ENCODE measurements at places on chromosomes 13 and 19. TPM values are rescaled to one million over a fixed set of nuclear protein-coding genes. Genes with fewer than 3 reads are reported as not detected.

Gene ANKLE1
- total RNA-seq = 1.0 TPM

Gene ZNF442
- 4.5 TPM for total RNA-seq

Gene WASF3
- 27.1 TPM for total RNA-seq

Gene PODNL1
- 4.3 TPM for total RNA-seq

Gene FXYD3
- 0.49 TPM for total RNA-seq

Gene SACS
- 35.8 TPM for total RNA-seq

Gene ARL11
- total RNA-seq = 1.1 TPM

Gene PSG1
- total RNA-seq = not detected

Gene U2AF2
- total RNA-seq = 129 TPM

Gene C13orf42
- not detected for total RNA-seq

DNA sequence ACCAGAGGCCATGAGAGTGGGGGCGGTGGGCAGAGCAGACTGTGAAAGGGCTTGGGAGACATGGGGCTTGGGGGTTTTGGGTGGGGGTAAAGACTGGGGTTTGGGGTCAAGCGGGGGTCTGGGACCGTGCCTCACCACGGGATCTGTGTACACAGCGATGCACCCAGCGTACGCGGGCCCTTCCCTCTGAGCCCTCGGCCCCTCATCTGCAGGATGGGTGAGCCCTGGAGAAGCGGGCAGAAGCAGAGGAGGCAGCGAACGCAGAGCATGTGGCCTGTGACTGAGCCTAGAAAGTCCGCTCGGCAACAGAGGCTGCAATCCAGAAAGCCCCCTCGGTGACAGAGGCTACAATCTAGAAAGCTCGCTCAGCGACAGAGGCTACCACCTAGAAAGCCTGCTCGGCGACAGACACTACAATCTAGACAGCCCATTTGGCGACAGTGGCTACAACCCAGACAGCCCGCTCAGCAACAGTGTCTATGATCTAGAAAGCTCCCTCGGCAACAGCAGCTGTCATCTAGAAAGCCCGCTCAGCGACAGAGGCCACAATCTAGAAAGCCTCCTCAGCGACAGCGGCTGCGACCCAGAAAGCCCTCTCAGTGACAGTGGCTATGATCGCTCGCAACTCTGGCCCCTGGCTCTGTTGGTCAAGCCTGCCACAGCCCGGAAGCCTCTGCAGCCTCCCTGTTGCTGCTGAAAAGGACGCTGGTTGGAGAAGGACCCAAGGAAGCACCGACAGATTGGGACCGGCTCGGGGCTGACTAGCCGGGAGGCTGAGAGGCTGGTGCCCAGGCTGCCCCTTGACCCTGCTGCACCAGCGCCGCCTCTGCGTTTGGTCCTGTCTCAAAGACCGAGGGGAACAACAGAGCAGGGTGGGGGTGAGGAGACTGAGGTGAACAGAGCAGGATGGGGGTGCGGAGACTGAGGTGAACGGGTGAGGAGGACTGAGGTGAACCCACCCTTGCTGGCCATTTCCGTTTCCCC is 68.6 kb downstream of the SPACA7 start:
- H3K4me1 ChIP-seq = no peaks in the 10 kb centered on the region
- H3K27ac ChIP-seq = no peak overlapping the region
- H3K4me3 ChIP-seq = no peak overlapping the region
- H3K36me3 ChIP-seq = no peaks in the 10 kb centered on the region
- DNase-seq = peak; percentile 68

- no peaks in the 10 kb centered on the region for H3K4me1 ChIP-seq
- H3K27me3 ChIP-seq = no peaks in the 10 kb centered on the region
- no peak overlapping the region for H3K27ac ChIP-seq
- H3K4me3 ChIP-seq = no peak overlapping the region
- DNase-seq = no peak
These were observed 105.1 kb downstream of the DNAJC15 start for GRCh38 chr13:43128504-43128961.

DNA sequence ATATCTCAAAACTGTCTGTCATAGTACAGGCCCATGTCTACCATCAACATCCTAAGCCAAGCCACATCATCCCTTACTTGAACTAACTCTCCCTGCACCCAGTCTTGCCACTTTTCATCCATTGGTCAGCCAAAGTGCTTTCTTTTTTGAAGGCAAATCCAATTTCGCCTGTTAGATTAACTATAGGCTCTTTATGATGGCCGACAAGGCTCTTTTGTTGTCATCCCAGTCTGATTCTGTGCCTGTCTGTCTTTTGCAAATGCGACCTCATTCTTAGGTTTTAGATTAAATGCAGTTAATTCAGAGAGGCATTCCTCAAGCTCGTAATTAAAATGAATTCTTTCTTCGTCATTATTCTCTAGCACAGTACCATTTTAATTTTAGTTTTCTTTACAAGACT is 148.3 kb downstream of the HS6ST3 start:
- no peak for DNase-seq
- no peaks in the 10 kb centered on the region for H3K36me3 ChIP-seq
- no peaks in the 10 kb centered on the region for H3K27me3 ChIP-seq

DNA sequence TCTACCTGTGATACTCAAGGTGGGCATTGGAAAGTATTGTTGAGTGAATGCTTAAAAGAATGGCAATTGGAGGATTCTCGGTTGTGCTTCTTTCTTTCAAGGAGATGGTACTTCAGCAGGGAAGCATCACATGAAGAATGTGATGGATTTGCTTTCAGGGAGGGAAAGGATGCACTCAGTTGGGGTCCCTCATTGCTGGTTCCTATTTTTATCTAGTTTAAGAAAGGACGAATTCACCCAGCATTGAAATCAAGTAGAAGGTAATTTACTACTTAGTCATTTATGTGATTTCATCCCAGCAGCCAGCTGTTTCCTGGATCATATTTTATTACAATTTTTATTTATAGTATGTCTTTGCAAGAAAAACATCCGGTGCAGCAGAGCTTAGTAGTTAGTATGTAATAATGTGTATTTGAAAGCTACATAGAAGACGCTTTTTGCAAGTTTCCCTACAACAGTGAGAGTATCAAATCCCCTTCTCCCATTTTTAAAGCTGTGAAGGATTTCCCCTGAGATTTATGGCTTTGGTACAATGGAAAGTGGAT is 417.9 kb downstream of the GPC5 start:
- no peak for DNase-seq
- H3K27ac ChIP-seq = no peak overlapping the region
- H3K27me3 ChIP-seq = no peaks in the 10 kb centered on the region
- no peak overlapping the region for H3K4me3 ChIP-seq
- H3K4me1 ChIP-seq = no peaks in the 10 kb centered on the region
- H3K36me3 ChIP-seq = no peaks in the 10 kb centered on the region

- DNase-seq = no peak
- H3K36me3 ChIP-seq = no peaks in the 10 kb centered on the region
These were observed 3.9 kb downstream of the OCEL1 start for GRCh38 chr19:17229890-17230289.

GRCh38 chr19:51803967-51804366 is 9.0 kb downstream of the FPR3 start:
- H3K36me3 ChIP-seq = no peaks in the 10 kb centered on the region
- no peak overlapping the region for H3K4me3 ChIP-seq
- no peak for DNase-seq
- no peaks in the 10 kb centered on the region for H3K4me1 ChIP-seq
- no peaks in the 10 kb centered on the region for H3K27me3 ChIP-seq

DNA sequence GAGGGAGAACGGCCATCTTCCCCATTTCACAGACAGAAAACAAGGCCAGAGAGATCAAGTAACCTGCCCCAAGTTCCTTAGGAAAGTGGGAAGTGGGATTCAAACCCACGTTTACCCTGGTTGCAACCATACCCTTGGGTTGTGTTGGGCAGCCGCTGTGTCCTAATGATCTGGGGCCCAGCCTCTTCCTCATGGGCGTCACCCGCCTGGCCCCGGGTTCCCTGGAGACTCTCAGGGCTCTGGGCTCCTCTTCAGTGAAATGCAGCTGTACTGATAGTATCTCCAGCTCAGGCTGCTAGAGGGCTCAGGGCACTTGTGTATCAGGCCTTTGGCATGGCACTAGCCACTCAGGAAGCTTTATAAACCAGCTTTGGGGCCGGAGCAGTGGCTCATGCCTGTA is 9.8 kb downstream of the TMED1 start:
- no peaks in the 10 kb centered on the region for H3K27me3 ChIP-seq
- H3K27ac ChIP-seq = no peak overlapping the region
- no peaks in the 10 kb centered on the region for H3K4me1 ChIP-seq
- no peaks in the 10 kb centered on the region for H3K36me3 ChIP-seq

- no peak overlapping the region for H3K27ac ChIP-seq
- DNase-seq = no peak
- H3K36me3 ChIP-seq = no peaks in the 10 kb centered on the region
- no peak overlapping the region for H3K4me3 ChIP-seq
- no peaks in the 10 kb centered on the region for H3K4me1 ChIP-seq
- H3K27me3 ChIP-seq = no peaks in the 10 kb centered on the region
These were observed 6.8 kb downstream of the ANO8 start for GRCh38 chr19:17327654-17328516.

DNA sequence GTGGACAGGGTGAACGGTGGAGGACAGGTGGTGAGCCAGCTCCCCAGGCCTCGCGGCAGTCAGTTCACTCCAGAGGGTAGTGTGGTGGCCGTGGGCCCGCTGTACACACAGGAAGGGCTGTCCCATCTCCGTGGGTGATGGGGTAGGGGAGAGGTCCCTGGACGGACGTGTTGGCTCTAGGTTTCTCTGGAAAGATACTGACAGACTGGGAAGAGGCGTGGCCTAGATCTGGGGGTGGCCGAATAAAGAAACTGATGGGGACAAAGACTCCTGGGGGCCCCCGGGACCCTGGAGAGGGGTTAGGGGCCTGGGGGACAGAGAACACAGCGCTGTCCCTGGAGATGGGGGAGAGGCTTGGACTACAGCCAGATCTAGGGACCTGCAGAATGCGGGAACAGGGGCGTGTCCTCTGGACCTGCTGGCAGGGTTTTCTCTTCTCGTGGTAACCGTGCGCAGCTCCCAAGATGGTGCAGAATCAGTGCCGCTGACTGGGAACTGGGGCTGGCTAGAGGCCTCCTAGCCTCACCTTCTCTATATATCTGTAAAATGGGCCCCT is 4.0 kb upstream of the PRAM1 start:
- no peak for DNase-seq
- H3K27ac ChIP-seq = no peak overlapping the region

DNA sequence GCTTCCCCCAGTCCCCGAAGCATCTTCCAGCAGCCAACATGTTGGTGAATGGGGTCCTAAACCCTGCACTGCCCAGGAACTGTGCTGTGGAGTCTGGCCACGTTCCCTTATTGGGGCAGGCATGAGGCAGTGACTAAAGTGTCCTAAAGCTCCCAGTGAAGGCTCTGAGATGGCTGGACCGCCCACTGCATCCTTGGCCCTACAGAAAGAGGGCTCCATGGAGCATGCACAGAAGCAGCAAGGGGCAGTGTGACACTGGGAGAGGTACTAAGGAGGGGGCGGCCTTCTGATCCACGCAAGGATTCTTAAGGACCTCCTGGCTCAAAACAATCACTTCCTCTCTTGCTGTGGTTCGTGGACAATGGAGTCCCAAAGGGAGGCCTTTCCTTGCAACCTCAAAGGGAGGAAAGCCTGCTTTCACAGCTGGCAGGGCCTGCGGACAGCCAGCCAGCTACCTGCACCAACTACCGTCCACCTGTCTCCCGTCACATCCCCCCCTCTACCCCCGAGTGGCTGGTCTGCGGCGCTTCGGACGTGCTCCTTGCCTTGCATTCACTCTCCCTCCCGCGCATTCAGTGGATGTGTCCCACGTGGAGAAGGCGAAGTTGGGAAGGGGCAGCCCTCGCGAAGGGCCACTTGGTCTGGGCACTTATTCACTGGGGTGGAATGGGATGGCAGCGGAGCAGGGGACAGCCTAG is 63.9 kb upstream of the STARD13 start:
- H3K4me3 ChIP-seq = peak overlapping the region; percentile 74
- DNase-seq = peak; percentile 61
- no peaks in the 10 kb centered on the region for H3K27me3 ChIP-seq

Data from aorta (tissue), 5 donors.